Mesenchymal stem cell (in vitro differentiated cells and primary cell): ENCODE measurements at places on chromosomes 12 and 14.

GRCh38 chr12:16618256-16618655 is 12.3 kb upstream of the LMO3 start:
- DNase-seq = no peak

GRCh38 chr14:105660816-105661531 is 134.6 kb downstream of the TMEM121 start:
- no peak for DNase-seq

DNA sequence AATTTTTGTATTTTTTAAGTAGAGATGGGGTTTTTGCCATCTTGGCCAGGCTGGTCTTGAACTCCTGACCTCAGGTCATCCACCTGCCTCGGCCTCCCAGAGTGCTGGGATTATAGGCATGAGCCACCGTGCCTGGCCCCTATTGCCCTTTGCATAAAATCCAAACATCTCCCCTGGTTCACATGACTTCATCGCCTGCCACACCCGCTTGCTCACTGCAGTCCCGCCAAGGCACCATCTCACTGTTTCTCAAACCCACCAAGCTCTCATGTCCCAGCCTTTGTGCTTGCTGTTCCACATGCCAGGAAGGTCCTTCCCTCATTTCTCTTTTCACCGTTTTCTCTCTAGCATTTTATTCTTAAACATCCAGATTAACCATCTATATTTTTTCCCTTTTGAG is 9.7 kb downstream of the RHOF start:
- no peak for DNase-seq

GRCh38 chr14:104821229-104821945 is 20.5 kb downstream of the ZBTB42 start:
- peak; percentile 33 for DNase-seq

GRCh38 chr12:12533238-12533829 is 29.3 kb downstream of the DUSP16 start:
- no peak for DNase-seq

GRCh38 chr12:105882404-105882803 is 256.4 kb downstream of the NUAK1 start:
- peak; percentile 16 for DNase-seq

GRCh38 chr12:116698554-116699075 is 39.3 kb downstream of the SPRING1 start:
- no peak for DNase-seq

DNA sequence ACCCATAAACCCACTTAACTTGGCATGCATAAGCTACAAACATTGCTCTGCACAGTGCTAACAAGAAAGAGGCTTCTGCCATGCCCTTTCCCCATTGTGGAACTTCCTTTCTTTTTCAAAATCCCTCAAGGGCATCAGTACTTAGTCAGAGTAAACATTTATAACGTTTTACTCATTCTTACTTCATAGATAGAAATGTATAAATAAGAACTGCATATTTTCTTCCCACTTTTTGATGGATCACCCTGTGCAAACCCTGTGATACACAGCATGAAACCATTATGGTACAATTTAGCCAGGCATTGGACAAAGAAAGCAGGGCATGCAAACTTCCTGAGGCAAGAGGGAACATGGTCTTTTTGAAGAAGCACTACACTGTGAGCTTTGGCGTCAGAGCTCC is 113.8 kb upstream of the FOXG1 start:
- peak; percentile 48 for DNase-seq

DNA sequence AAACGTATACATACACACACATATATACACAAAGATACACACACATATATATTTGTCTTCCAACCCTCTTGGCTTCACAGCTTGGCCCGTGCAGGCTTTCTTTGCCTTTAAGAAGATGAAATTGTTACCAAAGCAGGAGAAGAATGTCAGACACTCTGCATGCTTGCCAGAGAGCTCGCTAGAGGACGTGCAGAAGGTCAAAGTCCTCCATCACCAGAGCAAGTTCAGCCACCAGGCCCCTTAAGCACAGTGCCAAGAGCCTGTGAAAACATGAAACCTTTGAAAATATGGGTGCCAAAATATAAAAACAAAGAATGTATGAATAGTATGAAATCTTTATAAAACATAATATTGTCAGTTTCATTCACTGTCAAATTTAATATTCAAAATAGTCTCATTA is 14.9 kb upstream of the MCRS1 start:
- no peak for DNase-seq

GRCh38 chr12:46985816-46986215 is 93.6 kb upstream of the PCED1B start:
- no peak for DNase-seq

GRCh38 chr14:90743425-90743824 is 72.8 kb downstream of the TTC7B start:
- DNase-seq = no peak

GRCh38 chr14:81341370-81341769 is 58.8 kb downstream of the STON2 start:
- no peak for DNase-seq

DNA sequence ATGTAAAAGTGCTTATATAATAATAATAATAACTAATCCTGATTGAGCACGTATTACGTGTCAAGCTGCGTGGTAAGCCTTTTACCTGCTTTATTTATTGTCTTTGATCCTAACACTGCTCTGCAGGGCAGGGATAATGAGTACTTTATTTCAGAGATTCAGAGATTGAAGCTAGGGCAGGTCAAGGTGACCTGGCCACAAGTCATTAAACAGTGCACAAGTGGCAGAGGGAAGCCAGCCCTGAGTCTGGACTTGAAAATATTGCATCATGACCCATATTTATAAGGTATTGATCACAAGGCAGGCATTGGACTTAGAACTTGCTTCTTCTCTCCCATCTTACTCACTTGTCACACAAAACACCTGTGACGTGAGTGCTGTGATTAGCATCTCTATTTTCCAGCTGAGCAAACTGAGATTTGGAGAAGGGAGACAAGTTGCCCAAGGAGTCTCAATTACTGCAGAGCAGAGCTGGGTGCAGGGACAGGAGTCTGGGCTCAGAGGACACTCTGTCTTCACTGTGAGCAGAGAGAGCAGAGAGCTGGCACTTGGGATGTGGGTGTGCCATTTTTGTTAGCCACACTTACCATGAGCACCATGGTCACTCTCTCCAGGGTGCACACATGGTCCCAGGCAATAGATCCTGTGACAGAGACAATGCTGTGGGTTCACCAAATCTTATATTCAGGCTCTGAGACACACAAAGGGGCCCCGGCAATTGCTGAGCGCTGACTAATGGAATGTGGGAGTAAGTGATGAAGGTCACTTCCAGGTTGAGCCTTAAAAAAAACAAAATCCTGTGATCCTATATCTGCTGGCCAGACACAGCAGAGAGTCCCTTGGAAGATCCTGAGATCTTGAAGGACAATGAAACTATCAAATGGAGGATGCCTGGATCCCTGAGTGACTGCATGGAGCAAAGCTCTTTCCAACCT is 113.2 kb upstream of the MED13L start:
- no peak for DNase-seq

GRCh38 chr14:56331592-56332216 is 213.5 kb downstream of the PELI2 start:
- DNase-seq = no peak

- no peak for DNase-seq
These were observed 69.2 kb downstream of the PTPRQ start for GRCh38 chr12:80513211-80513610.

GRCh38 chr12:2641761-2642160 is 153.0 kb upstream of the FKBP4 start:
- DNase-seq = no peak
